Fibroblast of lung (primary cell): ENCODE measurements at places on chromosomes 12 and 14.

DNA sequence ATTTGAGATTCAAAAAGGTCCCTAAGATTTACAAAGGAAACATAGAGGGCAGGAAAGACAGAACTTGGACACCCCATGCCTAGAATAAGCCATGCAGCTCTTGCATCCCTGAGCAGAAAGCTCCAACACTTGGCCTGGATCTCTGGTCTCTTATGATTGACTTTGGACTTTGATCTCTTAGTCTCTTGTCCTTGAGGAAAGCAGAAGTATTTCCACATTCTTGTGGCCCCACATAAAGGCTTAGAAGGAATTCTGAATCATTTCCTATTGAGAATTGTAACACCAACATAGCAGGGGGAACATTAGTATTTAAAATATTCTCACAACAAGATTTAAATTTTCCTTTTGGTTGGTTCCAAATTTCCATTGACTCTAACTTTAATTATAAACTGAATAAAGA lies 283.7 kb upstream of the PRKD1 start:
- DNase-seq, result peak; percentile 74

- no peak for DNase-seq
Observed at GRCh38 chr14:30134936-30135335, 207.3 kb upstream of the PRKD1 start.

- DNase-seq, result no peak
Observed at GRCh38 chr14:94839348-94839747, 69.4 kb upstream of the GSC start.

DNA sequence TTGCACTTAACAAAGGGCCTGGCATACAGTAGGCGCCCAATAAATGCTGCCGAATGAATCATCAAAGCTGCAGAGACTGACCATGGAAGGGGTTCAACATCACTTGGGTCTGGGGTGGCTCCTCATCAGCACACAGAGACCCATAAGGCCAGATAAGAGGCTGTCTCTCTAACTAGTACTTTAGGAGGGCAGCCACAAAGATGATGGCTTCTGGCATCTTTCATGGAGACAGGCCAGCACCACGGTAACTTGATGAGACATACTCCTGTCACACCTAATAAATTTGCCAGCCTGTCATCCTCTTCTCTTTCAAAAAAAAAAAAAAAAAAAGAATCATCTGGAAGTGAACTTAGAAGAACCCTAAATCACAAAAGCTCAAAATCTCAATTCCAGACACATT lies 3.4 kb downstream of the PRIMA1 start:
- no peak for DNase-seq

GRCh38 chr12:113069751-113070116 lies 13.2 kb downstream of the DTX1 start:
- DNase-seq, result no peak

DNA sequence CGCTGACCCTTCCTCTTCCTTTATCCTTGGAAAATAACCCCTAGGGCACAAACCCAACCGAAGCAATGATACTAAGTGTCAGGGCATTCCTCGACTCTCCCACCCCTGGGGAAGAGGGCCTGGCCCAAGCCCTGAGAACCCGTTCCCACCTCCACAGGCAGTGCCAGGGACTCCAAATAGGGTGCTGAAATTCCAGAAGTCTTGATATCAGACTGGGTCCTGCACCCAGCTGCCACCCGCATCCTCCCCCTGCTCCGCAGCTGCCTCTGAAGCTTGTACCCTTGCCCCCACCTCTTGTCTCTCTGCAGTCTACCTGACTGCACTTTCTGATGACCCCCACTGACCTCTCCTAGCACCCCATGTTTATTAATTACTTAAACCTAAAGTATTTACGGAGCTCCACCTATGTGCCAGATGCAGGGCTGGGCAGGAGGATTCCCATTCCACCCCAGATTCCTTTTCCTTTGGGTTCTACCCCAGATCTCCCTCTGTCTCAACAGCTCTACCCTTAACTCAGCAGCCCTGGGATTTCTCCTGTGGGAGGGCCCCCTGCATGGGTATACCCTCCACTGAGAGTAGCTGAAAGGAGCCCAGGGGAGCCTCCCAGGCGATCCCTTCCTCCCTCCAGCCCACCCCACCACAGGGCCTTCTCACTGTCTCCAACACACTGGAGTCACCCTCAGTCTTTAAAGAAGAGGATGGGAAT lies 4.1 kb upstream of the KRT18 start:
- DNase-seq, result no peak

DNA sequence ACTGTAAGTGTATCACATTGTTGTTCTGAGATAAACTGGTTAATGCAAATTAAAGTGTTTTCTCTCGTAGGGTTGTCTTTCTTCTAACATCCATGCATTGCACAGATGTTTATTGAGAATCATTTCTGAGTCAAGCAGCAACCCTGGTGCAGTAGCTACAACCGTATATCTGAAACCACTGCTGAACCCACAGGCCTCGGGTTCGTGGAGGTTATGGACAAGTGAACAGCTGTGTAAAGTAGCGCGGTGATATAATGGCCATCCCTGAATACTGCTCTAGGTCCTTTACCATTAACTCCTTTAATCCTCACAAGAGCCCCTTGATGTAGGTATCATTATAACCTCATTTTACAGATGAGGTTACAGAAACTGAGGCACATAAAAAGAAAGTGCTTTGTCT lies 486.1 kb upstream of the TMEM132C start:
- no peak for DNase-seq

DNA sequence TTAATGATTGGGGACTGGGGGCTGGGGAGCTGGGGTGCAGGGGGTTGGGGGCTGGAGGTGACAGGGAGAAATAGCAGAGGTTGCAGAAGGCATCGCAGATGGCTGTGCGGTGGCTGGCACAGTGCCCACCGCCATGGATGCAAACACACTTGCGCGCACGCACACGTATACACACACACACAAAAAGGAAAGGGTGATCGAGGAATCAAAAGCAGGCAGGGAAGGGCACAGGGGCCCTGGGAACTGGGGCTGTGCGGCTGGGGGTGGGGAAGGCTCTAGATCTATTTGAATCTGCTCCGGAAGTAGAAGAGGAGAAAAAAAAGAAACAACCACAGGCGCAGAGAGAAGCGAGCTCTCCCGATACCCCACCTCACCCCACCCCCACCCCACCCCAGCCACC lies 39.4 kb downstream of the ZFHX2 start:
- DNase-seq, result peak; percentile 7

DNA sequence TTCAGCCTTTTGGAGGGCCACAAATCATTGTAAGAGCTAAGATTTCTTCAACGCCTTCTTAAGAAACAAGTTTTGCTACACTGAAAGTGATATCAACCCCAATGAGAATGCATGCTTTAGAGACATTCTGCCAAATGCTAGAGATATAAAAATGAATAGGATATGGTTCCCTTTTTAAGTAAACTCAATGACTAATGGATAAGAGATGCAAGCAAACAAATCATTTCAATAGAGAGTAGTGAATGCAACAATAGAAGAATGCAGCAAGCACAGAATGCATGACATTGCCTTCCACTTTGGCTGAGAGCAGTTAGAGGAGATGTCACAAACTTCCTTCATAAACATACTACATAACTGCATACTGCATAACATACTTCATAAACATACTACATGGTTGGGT lies 116.4 kb downstream of the PDZRN4 start:
- DNase-seq, result no peak

- peak; percentile 89 for DNase-seq
Observed at GRCh38 chr12:121748571-121749265, 36.2 kb downstream of the TMEM120B start.

DNA sequence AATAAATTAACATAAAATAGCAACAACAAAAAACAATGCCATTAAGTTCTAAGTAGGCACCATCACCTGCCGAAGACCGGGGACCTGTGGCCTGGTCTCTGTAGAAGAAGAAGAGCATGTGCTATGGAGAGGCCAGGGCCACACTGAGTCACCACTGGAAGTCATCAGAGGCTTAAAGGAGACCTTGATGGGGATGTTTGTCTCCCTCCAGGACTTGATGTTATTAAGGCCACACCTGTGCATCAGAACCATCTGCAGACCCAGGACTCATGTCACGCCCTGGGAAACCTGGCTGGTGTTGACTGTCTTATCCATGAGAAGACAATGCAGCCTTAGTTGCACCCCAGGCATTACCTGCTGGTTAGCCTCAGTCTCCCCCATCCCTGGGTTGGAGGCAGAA lies 292.3 kb downstream of the AACS start:
- no peak for DNase-seq

- DNase-seq, result peak; percentile 12
Observed at GRCh38 chr12:97464385-97465321, 2.0 kb downstream of the RMST start.

- DNase-seq, result no peak
Observed at GRCh38 chr12:22755629-22756028, 130.7 kb downstream of the ETNK1 start.

GRCh38 chr14:41634286-41634685 lies 27.6 kb downstream of the LRFN5 start:
- DNase-seq, result no peak

GRCh38 chr14:76968621-76969063 lies 59.9 kb downstream of the IRF2BPL start:
- no peak for DNase-seq

DNA sequence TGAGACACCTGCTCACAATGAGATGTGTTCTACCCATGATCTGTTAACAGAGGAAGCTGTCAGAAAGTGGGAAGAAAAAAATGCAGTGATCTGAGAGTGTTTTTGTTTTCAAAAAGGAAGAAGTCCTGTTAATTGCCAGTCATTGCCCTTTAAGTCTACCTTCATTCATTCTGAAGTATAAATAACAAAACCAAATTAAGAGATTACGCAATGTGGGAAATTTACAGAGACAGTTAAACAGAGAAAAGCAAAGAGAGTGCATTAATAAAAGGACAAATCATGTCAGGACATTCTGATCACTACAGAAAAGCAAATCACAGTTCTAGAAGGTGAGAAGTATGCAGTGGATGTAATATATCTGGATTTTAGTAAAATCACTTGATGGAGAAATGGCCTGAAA lies 154.2 kb downstream of the NRXN3 start:
- DNase-seq, result no peak

DNA sequence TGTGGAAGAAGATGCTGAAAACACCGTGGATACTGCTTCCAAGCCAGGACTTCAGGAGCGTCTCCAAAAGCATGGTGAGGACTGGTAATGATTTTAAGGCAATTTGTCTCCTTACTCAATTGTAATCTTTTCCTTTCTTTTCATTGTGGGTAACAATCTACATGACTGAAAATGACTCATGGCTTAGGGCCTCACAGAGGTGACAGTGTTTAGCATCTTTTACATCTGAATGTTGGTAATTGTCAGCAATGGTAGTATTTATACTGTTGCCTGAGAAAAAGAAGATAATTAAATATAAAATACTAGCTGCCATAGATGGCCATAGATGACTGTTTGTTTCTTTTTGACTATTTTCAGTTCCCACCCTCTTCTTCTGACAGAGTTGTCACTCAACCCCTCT lies 31.6 kb downstream of the TULP3 start:
- DNase-seq, result no peak

DNA sequence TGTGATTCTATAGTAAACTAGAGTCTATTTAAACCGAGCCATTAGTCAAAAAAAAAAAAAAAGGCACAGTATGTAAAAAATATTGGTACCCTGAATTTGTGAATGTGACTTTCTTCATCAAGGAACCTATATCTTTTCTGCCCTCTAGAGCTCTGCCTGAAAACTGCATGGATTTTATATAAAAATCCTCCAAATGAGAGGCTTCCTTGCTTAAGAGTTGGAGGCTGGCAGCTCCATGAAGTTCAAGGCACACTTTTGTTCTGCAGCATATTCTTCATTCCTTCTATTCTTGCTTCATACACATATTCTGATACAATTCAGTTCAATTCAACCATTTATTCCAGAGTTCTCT lies 23.1 kb upstream of the NKX2-8 start:
- no peak for DNase-seq

DNA sequence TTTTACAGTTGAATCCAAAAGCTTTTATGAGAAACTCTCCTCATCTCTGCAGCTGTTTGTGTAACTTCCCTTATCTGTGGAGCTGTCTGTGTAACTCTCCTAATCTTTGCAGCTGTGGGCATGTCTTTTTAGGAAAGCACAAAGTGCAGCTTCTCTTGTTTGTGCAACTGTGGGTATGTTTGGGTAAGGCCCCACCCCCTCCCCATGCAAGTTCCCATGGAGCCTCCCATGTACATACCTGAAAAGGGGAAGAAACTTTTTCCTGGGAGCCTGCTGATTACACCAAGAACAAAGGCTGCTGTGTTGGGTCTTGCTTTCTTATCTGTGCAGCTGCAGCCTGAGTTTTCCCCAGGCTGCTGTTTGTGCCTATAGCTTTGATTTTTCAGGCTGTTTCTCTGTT lies 42.7 kb upstream of the CDKN3 start:
- DNase-seq, result no peak

- peak; percentile 14 for DNase-seq
Observed at GRCh38 chr12:102024765-102025164, 37.0 kb downstream of the WASHC3 start.

DNA sequence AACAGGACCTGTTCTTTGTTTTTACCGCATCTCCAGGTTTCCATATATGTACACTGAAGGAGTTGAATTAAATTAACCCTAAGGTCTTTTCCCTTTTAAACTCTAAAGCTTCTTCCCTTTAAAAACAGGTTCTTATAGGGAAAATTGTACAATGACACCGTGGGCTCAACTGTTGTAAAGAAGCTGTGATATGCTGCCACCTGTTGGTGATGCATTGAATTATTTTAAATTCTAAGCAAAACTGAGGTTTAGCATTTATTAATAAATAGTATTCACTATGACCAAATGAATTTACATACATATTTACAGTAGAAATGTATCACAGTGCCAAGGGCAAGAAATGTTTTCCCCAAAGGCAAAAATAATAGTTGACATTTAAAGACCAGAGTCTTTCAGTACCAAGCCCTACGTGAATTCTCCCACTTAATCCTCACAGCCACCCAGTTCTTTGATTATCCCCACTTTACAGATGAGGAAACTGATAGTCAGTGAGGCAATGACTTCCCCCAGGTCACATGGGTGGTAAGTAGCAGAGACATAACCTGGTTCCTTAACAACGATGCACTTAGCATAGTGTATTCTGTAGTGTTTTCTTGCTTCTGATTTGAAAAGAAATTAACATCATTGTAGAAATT lies 35.7 kb upstream of the TMEM263 start:
- DNase-seq, result peak; percentile 77

- DNase-seq, result no peak
Observed at GRCh38 chr14:91065266-91065665, 4.8 kb upstream of the RPS6KA5 start.

DNA sequence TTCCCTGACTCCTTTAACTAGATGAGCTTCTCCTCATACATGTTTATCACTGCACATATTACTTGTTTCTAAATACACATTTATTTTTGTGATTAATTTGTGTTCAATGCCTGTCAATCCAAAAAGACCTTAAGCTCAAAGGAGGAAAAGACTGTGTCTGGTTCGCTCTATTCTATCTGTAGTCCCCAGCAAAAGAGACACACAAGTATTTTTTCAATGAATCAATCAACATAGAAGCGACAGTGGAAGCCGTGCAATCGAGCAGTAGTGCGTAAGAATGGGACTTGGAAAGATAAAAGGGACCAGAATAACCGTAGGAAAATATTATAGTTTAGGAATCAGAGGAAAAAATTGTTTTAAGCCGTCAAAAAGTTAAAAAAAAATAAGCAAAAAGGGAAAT lies 951 bp downstream of the WDHD1 start:
- no peak for DNase-seq
